ENCODE measurements at places on chromosomes 1 and 21.

- DNase-seq, result no peak
Observed at GRCh38 chr1:58857680-58858673, 74.1 kb upstream of the JUN start.

DNA sequence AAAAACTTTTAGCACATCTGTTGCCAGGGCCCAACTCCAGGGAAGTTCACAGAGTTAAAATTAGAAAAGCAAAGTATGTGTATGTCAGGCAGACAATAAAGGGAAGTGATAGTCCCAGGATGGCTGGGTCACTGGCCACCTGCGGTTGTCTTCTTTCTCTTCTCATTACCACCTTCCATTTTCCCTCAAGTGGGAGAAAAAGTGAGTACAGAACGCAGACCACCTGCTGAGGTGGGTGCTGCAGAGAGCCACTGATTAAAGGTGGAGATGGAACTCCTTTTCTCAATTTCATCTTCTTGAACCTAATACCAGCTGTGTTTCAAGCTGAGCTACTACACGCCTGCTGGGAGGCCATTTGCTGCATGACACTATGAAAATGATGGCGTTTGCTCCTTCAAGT is 88.8 kb upstream of the PDE4B start:
- no peak for DNase-seq

- peak; percentile 16 for DNase-seq
Observed at GRCh38 chr1:197464044-197464443, 196.0 kb downstream of the CRB1 start.

GRCh38 chr1:219527994-219528393 is 84.9 kb downstream of the ZC3H11B start:
- DNase-seq, result no peak

DNA sequence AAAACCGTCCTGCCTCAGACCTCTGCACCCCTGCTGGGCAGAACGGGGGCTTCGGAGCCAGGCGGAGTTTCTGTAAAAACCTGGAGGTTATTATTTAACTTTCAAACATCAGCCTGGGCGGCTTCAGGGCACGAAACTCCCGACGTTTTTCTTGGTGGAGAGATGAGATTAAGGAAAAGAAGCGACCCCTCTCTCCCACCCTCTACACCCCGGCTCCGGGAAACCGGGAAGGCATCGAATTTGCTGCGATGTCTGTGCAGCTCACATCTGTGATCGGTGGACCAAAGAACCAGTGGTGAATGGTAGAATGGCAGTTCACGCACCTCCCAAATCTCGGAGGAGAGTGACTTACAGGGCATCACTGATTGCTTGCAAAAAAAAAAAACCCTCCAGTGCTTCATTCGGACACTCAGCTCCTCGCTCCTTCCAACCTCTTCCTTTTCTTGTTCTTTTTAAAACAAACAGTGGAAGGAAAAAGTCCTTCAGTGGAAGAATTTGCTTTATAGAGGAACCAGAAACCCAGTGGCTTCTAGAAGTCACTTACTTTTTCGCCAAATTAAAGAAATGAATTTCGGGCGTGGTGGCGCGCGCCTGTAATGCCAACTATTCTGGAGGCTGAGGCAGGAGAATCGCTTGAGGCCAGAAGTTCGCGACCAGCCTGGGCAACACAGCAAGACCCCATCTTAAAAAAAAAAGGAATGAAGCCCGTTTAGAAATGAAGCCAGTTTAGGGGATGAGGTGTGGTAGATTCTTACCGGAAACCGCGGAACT is 884 bp downstream of the PHACTR4 start:
- no peak for DNase-seq

GRCh38 chr1:224497714-224498573 is 63.3 kb upstream of the WDR26 start:
- DNase-seq, result peak; percentile 44

GRCh38 chr1:180208264-180208663 is 21.8 kb upstream of the LHX4 start:
- DNase-seq, result no peak

DNA sequence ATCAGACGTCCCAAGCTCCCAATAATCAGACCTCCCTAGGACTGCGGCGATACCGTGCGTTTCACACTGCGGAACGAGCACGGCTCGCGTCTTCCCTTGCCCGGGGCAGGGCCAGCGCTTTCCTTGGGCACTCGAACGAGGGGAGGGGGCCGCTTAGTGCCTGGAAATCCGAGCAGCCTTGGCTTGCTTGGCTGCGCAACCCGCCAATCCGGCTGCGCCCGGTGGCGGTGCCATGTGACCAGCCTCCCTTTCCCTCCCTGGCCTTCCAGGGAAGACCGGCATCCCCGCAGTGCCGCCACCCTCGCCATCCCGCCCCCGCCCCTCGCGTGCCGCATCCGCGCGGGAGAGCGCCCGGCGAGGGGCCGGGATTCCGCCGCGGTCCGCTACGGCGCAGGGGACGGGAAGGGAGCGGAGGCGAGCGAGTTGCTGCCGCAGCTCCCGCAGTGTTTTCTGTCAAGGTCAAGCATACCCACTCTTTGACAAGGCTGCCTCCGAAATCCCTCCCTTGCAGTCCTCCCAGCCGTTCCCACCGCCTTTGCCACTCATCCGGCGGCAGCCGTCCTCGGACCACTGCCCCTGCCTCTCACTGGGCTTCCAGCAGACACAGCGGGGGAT is 8.3 kb upstream of the RNF19B start:
- DNase-seq, result peak; percentile 74

GRCh38 chr1:81398041-81398440 is 402.7 kb upstream of the ADGRL2 start:
- no peak for DNase-seq

DNA sequence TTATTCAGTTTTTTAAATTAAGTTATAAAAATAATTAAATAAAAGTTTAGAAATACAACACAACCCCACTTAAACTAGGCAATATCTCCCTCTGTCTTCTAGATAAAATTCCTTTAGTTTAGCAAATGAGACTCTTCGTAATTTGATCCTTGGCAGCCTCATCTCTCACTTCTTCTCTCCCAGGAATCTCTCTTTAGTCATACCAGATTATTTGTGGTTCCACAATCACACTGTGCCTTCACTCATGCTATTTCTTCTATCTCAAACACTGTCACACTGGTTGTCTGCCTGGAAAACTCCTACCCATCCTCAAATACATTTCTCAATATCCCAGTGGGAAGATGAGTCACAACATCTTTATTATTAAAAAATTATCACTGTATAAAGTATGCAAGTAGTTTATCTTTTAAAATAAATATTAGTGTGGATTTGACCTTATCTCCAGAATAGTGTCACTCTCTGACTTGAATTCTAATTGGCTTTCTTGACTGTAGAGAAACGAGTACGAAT is 195.5 kb downstream of the KCNH1 start:
- DNase-seq, result no peak

- no peak for DNase-seq
Observed at GRCh38 chr1:19087737-19088594, 122.1 kb downstream of the UBR4 start.

DNA sequence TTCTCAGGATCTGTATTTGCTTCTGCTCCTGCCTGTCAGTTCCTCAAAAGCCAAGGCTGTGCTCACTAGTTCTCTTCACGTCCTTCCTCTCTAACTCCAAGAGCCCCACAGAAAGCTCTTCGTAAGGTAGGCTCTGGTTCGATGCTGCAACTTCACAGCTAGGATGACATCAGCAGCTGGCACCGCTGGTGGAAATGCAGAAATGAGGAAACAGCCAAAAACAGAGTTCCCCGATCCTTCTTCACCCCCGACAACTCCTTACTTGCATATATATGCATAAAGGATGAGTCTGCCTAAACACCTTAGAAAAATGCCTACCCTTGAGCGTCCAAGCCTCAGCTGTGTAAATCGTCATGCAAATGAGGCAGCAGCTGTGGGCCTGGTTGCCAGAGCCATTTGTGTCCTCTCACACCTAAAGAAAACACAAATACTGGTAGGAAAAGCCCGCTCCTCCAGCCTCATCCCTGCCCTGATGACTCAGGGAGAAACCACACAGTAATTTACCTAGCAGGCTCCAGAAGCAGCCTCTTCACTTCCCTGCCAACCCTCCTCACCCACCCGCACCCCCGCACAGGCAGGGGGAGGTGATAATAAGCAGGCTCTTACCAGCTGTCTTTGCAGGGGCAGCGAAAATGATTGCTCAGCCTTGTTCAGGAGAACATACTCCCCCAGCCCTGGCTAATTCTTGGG is 28.2 kb downstream of the BATF3 start:
- DNase-seq, result peak; percentile 67

DNA sequence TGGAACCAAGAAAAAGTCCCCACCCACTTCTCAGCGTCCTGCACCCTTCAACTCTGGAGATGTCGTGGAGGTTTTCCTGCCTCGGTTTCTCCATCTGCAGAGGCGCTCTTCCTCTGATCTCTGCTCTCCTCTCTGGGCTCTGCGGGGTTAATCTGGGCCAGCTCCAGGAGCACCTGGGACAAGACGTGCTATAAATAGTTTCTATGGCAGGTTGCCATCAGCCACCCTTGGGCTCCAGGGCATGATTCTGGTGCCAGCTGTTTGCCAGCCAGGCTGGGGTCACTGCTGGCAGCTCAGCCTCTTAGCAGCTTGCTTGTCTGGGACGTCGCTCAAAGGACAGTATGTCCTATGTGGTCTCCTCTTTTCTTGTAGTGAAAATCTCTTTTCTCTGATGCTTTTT is 137.1 kb downstream of the ACTL8 start:
- no peak for DNase-seq

- no peak for DNase-seq
Observed at GRCh38 chr21:34730194-34730593, 61.4 kb downstream of the CLIC6 start.

DNA sequence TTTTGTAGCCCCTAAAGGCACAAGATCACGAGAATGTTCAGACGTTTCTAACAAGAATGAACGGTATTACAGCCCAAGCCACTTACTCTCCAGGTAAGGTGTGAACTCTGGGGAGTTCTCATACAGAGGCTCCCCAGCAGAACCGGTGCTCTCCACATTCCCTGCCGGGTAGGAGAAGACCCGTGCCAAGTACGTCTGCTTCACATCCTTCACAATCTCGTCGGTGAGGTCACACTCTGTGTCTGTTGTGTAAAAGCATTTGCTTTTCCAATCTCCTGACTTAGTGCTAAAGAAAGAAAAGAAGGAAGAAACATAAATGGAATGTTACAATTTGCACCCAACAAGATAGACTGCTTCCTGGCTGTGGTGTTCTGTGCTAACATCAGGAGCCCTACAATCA is 5.7 kb downstream of the F3 start:
- DNase-seq, result no peak

DNA sequence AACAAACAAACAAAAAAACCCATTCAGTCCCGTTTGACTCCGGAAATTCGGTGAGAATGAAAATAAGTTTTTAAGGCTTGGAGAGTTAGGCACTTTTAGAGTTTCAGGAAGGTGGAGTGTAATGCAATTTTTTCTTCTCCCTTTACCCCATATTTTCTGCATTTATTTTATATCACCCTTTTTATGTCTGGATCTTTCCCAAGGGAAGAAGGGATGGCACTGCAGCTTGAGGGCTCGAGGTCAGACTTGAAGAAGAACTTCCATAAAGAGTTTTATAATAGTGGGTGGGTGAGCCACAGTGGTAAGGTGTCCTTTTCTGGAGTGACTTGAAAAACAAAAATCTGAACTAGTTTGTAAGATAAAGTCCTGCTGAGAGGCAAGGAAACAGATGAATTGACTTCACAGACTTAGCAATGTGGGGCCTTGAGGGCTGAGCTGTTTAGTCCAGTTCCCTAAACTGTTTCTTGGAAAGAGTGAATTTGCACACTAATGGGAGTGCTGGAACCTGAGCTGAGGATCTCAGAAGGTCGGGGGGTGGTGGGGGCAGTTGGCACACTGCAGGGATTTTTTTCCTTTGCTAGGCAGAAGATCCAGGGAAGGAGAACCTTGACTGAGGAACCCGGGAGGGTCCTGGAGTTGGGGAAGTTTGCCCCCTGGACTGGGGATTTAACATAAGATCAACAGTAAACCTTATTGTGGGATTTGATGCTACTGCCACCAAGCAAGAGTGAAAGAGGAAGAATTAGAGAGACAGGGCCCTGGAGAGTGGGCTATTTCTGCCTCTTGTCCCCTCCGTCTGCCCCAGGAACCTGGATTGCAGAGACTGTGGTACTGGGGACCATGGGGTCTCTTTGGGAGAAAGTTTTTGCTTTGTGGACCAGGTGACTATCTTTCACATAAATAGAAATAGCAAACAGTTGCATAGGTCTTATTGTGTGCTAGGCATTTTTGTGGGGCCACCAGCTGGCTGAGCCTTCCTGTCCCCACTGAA is 1.8 kb upstream of the MEX3A start:
- no peak for DNase-seq

DNA sequence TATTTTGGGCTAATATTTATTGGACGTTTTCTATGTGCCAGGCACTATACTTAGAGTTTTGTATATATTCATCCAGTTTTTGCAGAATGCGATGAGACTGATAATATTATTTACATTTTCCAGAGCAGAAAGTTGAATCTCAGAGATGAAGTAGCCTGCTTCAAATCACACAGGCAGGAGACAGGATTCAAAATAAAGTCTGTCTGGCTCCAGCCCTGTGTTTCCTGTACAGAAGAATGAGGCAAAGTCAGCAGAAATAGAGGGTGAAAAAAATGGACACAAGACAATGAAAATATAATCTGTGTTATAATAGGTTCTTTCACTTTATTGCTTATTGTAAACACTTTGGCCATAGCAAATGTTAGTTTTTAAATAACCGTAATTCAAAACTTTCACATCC is 107.2 kb downstream of the CYYR1 start:
- DNase-seq, result no peak

GRCh38 chr1:163439471-163439870 is 117.7 kb downstream of the NUF2 start:
- DNase-seq, result no peak

DNA sequence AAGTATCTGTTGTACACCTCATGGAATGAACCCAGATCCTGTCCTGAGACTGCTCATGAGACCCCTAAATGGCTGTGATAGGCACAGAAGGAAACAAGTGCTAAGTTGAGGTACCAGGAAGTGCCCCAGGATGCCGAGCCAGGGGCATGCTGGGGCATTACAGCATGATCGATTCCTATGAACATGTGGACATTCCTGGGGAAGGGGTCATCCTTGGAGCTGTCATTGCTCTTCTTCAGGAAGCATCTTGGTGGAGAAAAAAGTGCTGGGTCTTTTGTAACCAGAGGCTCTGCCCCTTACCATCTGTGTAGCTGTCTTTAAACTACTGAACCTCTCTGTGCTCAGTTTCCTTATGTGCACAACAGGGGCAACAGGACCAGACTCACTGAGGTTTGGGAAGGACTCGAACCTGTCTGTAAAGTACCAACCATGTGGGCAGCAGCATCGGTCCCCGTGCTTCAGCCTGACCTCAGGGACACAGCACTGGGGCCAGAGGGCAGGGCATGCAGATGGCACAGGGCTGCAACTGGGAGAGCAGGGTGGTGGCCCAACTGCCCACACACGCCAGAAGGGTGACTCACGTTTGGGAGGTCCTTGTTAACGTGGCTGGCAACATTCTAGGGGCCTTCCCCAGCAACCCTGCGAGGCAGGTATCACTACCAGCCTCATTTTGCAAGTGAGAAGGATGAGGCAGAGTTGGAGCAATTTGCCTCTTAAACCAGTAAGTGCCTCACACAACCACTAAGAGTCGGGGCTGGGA is 142.3 kb upstream of the EDN2 start:
- no peak for DNase-seq

DNA sequence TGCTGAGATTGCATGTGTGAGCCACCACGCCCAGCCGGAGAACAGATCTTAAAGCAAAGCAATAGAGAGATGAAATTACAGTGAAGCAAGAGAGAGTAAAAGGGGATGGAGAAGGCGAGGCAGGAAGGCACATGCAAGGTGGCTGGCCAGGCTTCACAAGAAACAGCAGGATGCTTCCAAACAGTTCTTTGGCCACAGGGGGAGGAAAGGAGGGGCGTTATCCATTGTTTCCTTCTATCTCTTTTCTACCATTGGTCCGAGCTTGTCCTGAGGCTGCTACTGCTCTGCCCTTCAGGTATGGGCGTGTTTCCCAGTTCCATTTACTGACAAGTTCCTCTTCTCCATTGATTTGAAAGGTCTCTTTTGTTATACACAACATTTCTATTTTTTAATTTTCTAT is 33.7 kb upstream of the PARP1 start:
- DNase-seq, result no peak

Measured in occipital lobe (tissue), 3 donors.